ENCODE measurements at places on chromosomes 7 and 10.

DNA sequence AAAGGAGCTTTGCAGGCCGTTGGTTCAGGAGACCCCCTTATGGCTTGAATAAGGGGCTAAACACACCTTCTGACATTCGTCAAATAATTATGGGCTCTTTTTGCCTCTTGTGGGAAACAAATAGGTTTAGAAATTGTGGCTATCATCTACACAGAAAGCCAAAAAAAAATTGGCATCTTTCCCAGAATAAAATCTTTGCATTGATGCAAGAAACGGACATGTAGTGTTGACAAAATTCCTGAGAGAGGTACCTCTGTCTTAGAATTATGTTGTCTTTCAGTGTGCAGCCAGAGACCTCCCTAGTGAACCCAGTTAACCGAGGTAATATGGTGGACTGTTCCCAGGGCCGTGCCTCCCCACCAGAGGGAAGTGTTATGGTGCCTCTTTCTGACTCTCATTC is 283.9 kb downstream of the SDHAF3 start:
- no peak for DNase-seq

- no peak for DNase-seq
These were observed 94.1 kb downstream of the SORCS3 start for GRCh38 chr10:104735036-104735756.

DNA sequence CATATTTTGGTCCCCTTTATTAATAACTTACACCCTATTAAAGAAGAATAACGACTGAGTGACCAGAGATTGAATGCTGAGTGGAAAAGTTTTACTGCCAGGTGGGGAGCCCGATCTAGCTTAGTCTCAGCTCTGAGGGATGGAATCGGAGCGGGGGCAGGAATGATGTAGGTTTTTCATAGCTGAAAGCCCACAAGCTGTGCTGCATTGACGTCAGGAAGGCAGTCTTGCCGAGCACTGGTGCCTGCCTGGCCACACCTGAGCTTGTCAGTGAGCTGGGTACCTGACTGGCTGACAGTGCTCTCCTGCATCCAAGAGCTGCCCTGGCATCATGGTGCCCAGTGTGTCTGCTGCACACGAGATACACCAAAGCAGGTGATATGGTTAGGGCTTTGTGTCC is 34.8 kb downstream of the GRK5 start:
- no peak for DNase-seq

DNA sequence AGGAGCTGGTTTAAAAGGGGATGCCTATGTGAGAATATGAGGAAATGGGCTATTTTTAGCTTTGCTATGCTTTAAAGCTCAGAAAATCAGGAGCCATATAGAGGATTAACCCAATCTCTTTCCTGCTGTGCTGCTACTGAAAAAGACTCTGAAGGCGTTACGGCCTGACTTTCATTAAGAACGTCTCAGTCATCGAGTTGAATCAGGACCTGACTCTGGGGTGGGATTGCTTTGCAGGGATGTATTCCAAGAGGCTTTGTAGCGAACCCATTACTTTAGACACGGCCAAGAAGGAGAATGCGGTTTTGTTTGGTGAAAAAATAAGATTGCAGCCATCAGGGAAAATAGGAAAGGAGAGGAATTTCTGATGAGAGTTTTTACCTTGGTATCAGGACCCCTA is 426.9 kb downstream of the CCSER2 start:
- no peak for DNase-seq

GRCh38 chr10:26950934-26951333 is 90.2 kb upstream of the ABI1 start:
- no peak for DNase-seq

DNA sequence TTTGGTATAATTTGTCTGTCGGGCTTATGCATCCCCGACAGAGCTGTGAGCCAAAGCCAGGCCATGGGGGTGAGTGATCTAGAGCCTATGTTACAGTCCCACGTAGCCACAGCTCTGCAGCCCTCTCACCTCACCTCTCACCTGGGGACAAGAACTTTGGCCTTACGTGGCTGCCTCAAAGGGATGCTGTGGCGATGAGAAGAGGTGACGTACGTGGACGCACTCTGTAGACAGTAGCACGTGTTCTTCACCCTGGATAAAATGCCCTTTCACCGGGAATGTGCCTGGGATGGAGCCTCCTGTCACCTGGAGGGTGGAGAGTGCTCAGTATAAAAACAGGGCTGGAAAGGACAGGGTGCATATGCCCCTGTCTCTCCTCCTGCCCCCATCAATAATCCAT is 5.5 kb downstream of the HKDC1 start:
- DNase-seq = no peak

GRCh38 chr7:26667514-26668133 is 196.8 kb downstream of the SKAP2 start:
- DNase-seq = peak; percentile 57

- DNase-seq = no peak
These were observed 43.2 kb upstream of the GDF10 start for GRCh38 chr10:47256751-47257336.

DNA sequence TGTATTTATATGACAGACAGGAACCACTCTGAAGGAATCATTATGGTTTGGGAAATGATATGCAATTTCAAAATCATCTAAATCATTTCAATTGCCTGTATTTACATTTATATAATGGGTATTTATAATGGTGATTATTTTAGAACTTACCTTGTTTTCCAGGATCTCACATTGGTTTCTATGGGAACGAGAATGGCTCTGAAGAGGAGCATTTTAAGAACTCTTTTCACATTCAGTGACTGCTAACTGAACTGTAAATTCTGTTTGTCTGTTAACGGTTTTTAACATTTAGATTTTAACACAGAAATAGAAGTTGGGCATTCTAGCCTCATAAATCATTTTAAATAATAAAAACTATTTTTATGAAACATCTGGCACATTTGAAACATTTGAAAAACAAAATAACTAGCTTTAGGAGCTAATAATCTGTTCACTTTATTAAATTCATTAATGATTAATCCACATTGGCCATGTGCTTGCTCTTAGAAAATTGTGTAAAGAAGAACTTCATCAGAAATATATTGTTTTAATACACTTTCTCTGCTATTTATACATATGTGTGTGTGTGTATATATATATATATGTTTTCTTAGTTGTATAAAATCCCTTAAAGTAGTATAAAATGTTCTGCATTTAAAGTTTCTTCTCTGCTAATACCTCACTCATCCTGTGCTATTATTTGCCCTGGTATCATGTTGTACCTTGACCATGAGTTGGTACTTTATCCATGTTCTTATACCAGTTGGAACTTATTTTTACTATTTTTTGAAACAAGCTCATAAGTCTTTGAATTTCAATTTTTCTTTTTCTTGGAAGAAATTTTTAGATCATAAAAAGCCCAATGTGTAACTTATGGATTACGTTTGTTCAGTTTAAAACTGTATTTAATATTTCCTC is 8.7 kb upstream of the SEM1 start:
- no peak for DNase-seq

GRCh38 chr10:16195178-16195769 is 241.5 kb upstream of the PTER start:
- DNase-seq = no peak

- no peak for DNase-seq
These were observed 376.4 kb downstream of the TCERG1L start for GRCh38 chr10:130935128-130935439.

GRCh38 chr10:119549247-119549999 is 6.9 kb upstream of the RGS10 start:
- DNase-seq = no peak

- DNase-seq = no peak
These were observed 64.3 kb upstream of the TRIL start for GRCh38 chr7:29022291-29022988.

GRCh38 chr7:51430480-51431086 is 114.0 kb upstream of the COBL start:
- no peak for DNase-seq

- DNase-seq = no peak
These were observed 44.4 kb downstream of the CTTNBP2 start for GRCh38 chr7:117828825-117829224.

DNA sequence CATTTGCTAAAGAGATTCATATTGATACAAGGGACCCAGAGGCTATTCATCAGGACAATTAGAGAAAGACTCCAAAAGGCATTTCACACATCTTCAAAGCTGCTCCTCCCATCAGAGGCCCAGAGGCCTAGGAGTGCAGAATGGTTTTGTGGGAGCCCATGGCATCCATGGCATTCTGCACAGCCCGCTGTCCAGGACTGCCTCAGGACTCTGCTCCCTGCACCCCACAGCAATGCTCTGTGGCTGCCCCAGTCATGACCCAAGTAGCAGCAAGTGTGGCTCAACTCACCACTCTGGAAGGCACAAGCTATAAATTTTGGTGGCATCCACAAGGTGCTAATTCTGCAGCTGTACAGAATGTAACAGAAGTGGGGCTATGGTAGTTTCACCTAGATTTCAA is 38.5 kb downstream of the ZNF438 start:
- DNase-seq = no peak

GRCh38 chr7:121582258-121582657 is 186.2 kb upstream of the FAM3C start:
- DNase-seq = no peak

DNA sequence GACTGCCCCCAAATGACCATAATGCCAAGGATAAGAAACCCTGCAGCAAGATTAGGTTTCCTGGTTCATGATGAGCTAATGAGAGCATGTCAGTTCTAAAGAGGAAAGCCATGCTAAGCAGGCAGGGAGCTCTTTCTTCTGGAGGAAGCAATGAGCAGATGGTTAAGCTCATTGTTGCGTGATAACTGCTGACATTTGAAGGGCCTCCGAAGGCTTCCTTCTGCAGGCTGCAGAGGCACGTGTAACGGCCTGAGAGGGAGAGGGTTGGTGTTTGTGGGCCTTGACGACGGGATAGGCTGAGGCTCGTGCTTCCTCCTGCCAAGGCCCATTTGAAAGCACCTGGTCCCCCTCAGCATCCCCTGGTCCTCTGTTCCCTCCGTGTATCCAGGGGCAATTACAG is 63.5 kb upstream of the BTBD16 start:
- no peak for DNase-seq

GRCh38 chr7:140680886-140681285 is 8.1 kb downstream of the ADCK2 start:
- no peak for DNase-seq

DNA sequence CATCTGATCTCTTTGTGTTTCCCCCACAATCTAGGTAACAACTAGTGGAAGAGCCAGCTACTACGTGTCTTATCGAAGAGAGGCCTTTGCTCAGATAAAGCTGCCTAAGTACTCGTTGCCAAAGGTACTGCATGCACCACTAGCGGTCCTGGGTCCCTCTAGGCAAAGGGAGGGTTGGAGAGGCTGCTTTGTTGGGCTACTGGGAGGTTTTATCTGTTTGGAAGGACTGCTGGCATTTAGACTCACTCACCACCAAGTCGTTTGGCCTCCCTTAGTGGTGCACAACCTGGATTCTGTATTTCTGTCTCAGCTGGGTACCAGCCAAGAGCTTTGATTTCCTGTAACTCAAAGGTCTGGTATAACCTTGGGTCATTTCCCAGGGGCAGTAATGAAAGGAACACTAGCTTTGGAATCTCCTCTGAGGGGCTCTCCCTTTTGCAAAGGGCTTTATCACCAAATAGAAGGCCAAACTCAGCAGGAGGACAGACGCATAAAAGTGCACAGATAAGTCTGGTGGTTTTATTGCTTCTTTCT is 498.3 kb downstream of the SORCS3 start:
- no peak for DNase-seq

DNA sequence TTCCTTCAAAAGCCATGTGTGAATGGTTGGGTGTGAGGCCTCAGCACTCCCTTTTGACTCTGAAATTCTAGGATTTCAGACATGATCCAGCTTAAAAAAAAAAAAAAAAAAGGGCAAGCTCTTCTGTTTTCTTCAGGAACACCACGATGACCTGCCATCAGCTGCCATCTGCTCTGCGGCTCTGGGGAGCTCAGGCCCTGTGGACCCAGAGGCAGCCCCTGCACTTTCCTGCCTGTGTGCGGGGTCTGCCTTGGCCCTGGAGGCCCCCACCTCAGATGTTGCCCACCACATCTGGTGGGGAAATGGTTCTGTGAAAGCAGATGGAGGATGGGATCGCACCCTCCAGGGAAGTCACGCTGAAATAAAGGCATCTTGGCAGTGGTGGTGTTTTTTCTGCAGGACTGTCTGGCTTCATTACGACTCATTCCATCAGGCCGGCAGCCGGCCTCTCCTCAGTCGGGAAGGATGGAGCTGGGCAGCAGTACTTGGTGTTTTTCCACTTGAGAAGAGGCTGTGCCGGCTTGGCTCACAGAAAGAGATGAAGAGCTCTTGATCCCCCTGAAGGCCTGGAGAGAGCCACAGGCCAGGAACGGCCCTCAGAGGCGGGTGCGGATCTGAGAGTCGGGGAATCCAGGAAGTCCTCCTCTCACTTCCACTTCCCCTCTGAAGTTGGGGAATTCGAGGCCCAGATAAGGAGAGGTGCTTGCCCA is 66.1 kb upstream of the AQP1 start:
- no peak for DNase-seq

GRCh38 chr7:138400400-138400886 is 59.6 kb upstream of the TRIM24 start:
- no peak for DNase-seq

GRCh38 chr10:86968271-86968993 is at the start of gene ADIRF:
ADIRF (plus strand) TSS chr10:86968482; CDS start chr10:86968545, 63 bp downstream.
- no peak for DNase-seq

GRCh38 chr7:28953633-28954032 is 4.5 kb downstream of the TRIL start:
- no peak for DNase-seq

- DNase-seq = no peak
These were observed 396.7 kb upstream of the SORCS1 start for GRCh38 chr10:107561136-107561650.

DNA sequence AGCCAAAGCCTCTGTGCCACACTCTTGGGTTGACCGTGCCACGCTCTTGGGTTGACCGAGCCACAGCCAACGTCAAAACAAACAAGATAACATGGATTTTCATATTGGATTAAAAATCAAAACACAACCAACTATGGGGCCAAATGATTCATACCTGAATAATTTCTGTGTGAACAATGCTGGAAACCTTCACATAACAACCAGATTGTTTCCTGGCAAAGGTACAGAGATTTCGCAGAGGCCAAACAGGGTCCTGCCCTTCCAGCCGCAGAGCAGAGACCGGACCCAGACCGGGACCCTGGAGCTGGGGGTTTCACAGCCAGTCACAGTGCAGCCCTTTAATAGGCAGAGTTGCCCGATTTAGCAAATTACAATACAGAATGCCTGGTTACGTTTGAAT is 40.5 kb downstream of the ITIH5 start:
- DNase-seq = no peak

- no peak for DNase-seq
These were observed 4.6 kb downstream of the ZNF22 start for GRCh38 chr10:45005284-45005683.

DNA sequence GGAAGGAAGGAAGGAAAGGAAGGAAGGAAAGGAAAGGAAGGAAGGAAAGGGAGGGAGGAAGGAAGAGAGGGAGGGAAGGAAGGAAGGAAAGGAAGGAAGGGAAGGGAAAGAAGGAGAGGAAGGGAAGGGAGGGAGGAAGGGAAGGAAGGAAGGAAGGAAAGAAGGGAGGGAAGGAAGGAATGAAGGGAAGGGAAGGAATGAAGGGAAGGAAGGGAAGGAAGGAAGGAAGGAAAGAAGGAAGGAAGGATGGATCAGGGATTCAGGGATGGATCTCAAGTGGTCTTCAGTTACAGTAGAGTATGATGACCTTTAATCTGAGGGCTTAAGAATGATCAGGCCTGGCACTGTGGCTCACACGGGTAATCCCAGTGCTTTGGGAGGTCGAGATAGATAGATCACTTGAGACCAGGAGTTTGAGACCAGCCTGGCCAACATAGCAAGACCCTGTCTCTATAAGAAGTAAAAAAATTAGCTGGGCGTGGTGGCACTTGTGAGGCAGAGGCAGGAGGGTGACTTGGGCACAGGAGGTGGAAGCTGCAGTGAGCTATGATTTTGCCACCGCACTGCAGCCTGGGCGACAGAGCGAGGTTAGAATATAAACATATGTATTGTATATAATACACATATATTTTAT is 760 bp upstream of the FOXK1 start:
- no peak for DNase-seq
